ENCODE measurements at places on chromosomes 5 and 9. TPM values are rescaled to one million over a fixed set of nuclear protein-coding genes. Genes with fewer than 3 reads are reported as not detected.

The WDR41 gene
- total RNA-seq = 83.0 TPM

The IER5L gene
- total RNA-seq = 21.7 TPM

The QRFP gene
- total RNA-seq = not detected

The ACOT12 gene
- not detected for total RNA-seq

The RNF208 gene
- not detected for total RNA-seq

The FBP2 gene
- total RNA-seq = not detected

The CD72 gene
- 0.47 TPM for total RNA-seq

The LIFR gene
- total RNA-seq = 9.2 TPM

The OTP gene
- total RNA-seq = not detected

The LURAP1L gene
- total RNA-seq = 67.0 TPM

The MYMK gene
- not detected for total RNA-seq

The ZNF366 gene
- total RNA-seq = not detected

GRCh38 chr9:18768951-18769622 is 263.9 kb downstream of the SAXO1 start:
- DNase-seq = no peak

DNA sequence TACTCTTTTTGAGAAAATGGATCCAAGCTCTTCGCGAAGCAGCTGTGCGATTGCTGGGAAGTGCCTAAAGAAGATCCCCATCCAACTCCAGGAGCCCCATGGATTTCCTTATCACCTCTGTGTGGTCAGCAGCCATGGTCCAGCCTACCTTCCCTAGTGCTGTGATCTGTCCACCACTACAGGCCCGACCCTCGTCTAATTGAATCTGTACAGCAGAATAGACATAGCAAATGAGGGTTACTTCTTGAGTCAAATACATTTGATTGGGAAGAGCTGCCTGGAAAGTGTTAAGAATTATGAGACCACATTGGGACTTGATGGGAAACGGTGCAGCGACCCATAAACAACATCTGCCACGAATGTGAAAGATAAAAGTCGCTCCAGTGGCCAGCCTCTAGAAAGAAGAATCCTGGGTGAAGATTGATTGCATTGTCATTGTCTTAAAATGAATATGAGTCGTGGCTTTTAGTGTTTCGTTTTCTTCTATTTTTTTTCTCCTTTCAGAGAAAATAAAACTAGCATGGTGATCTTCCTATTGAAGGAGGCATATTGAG is 118.4 kb downstream of the PAM start:
- no peak for DNase-seq

- no peak for DNase-seq
These were observed 96.3 kb upstream of the TNPO1 start for GRCh38 chr5:72720205-72720604.

DNA sequence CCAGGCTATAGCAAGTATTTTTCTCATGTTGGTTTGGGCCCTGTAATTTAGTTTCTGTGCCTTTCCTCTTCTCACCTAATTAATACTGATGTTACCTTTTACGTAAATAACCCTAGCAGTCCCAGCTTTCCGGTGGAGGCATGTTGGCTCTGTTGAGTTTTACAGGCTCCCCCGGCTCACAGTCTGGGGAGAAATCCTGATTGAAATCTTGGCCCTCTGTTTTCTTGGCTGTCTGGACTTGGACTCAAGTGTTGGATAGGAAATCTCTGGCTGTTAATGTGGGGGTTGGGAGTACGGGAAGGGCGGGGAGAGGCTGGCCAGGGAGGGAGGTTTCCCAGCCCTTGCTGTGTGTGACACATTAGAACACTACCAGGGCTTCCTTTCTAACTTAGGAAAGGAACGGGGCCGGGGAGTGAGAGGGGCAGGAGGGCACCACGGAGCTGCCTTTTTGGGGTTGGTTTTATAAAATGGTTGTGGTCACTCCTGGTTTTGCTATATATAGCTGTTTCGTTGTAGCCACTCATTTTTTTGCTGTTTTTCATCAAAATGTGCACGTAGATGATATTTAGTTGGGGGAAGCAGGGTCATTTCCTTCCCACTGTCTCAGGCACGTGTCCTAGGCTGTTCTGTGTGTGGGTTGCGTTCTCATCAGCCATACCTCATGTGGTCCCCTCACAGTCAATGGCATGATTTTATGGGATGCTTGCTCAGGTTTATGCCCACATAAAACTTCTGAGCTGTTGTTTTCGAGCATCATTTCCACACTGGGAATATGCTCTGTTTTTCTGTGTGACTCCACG is 11.0 kb downstream of the TRIO start:
- DNase-seq = peak; percentile 96

DNA sequence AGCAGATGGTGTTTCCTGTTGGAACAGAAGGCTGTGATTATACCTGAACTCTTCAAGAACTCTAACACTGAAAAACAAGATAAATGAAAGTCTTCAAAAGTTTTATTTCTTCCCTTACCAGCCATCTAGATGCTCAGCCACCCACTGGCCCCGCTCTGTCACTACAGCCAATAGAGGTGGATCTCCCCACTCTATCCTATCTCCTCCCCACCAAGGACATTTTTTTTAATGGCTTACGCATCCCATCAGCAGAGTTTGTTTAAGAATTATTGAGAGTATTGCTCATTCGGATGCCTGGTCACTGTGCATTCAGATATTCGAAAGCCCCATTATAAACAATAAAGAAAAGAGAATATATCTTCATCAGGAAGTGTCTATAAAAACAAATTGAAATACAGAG is 159.4 kb downstream of the RASEF start:
- no peak for DNase-seq

DNA sequence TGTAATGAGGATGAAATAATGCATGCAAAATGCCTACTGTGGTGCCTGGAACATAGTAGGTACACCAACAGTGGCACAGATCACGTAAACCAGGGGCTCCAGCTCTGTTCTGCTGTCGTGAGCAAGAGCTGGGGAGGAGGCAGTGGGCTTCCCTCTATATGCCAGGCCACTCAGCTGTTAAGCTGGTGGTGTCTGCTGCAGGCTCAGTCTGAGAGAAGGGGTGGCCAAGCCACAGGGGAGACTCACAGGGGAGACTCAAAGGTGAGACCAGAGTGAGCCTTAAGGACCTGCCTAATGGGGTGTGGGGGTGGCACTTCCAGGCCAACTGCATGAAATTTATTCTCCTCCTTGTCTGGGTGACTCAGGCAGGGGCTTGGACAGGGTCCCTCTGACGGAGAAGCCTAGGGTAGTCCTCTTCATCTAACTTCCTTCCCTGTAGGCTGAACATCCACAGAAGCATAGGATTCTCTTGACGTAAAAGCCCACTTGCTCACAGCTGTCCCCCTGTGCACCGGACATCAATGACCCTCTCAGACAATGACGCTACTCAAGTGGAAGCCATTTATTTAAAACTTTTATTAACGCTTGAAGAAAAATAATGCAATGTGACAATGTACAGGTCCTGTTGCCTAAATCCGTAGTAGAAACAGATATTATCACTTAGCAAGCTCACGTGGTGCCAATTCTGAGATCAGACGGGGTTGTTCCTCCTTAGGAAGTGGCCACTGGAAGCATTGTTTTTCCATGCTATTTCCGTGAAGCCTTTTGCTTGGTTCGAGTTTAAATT is 13.9 kb downstream of the STC2 start:
- no peak for DNase-seq

- no peak for DNase-seq
These were observed 415.7 kb downstream of the ZNF608 start for GRCh38 chr5:124330595-124331220.

DNA sequence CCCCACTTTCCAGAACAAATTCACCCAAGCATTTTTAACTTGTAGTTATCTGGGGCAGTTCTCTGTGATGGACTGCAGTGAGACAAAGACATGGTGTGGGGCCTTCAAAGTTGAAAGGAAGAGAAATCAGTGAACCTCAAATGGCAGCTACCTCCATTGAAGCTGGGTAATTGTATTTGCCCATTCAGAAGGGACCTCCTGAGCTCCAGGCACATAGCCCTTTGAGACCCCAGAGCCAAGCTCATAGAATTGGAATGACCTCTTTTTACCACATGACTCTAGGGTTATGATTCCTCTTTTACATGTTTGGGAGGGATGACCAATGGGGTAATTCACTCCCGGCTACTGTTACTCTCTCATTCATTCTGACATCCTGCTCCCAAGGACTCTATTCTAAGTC is 368.4 kb upstream of the ITGA1 start:
- DNase-seq = no peak

DNA sequence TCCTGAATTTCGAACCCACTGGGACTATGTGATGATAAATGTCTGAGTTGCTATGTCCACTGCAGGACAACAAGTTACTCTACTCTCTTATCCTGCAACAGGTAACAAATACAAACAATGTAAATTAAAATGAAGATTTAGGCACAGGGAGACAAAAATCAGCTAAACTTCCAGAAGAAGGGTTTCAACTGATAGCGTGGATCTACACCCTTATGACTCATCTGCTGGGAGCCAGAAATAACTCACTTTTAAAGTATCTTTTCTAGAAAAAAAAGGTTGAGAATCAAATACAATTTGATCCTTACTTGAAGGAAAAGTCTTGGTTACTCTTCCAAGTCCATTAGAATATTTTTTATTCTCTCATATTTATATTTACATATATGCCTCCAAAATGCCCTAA is 21.4 kb downstream of the PJA2 start:
- DNase-seq = no peak

DNA sequence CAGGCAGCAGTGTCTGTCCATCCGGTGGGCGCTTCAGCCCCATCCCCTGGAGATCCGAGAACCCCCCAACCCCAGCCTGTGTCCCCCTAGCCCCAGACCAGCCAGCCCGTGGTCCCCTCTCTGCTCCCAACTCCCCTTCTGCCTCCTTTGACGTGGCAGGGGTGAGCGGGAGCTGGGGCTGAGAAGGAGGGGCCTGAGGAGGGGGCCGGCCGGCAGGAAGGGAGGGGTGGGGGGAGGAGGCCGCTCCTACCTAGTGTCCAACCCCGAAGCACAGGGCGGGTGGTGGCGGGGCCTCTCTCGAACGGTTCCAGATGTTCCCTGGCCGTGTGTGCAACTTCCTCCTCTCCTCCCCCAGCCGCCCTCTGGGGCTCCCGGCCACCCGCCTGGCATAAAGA is 31.0 kb downstream of the GOLGA2 start:
- peak; percentile 77 for DNase-seq

DNA sequence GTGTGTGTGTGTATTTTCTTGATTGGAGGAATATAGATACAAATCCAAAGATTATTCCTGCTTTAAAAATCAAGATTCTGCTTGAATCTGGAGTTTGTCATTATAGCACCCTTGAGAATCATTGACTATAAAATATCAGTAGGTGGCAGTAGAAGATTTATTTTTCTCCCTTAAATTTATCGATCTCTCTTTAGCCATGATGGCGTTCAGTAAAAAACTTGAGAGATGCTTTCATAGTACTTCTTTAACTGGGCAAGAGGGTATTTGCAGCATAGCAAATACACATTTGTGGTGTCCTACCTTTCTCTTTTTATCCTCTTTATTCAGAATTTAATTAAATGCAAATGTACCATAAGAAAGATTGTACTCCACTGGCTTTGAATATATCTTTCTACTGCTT is 307.7 kb downstream of the ADGRV1 start:
- no peak for DNase-seq

DNA sequence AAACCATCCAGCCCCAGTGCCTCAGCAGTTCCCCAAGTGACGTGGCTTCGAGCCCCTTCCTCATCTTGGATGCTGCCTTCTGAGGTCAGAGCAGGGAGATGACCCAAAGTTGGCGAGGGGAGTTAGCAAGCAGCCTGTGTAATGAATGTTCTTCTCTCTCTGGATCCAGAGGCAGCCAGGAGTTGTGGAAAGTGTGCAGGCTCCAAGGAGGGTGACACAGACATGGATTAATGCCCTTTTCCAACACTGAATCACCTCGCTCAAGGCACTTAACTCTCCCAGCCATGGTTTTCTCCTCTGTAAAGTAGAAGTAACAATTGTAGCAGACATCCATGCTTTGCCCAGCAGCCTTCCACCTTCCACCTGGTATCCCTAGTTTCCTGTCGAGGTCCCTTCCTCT is 64.6 kb upstream of the HAND1 start:
- DNase-seq = peak; percentile 58

- no peak for DNase-seq
These were observed 131.4 kb downstream of the FAM114A2 start for GRCh38 chr5:153907170-153907775.

- DNase-seq = no peak
These were observed 39.7 kb downstream of the ACTL7B start for GRCh38 chr9:108816037-108816436.

DNA sequence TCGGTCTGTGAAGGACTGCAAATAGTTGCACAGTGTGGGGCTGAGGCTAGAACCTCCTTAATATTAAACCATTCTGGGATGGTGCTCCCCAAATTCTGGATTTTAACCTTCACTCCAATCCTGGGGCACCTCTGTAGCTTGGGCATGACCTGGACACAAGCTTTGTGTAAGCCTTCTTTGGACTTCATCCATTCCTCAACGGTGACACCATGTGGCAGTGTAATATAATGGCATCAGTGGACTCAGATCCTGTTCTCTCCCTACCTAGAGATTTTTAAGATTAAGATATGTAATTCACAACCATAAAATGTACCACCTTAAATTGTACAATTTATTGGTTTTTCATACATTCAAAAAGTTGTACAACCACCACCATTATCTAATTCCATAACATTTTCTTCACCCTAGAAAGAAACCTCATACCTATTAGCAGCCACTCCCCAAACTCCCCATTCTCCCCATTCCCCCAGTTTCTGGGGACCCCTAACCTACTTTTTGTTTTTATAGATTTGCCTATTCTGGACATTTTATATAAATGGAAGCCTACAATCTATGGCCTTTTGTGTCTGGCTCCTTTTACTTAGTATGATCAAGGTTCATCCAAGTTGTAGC is 4.8 kb upstream of the PLGRKT start:
- no peak for DNase-seq

DNA sequence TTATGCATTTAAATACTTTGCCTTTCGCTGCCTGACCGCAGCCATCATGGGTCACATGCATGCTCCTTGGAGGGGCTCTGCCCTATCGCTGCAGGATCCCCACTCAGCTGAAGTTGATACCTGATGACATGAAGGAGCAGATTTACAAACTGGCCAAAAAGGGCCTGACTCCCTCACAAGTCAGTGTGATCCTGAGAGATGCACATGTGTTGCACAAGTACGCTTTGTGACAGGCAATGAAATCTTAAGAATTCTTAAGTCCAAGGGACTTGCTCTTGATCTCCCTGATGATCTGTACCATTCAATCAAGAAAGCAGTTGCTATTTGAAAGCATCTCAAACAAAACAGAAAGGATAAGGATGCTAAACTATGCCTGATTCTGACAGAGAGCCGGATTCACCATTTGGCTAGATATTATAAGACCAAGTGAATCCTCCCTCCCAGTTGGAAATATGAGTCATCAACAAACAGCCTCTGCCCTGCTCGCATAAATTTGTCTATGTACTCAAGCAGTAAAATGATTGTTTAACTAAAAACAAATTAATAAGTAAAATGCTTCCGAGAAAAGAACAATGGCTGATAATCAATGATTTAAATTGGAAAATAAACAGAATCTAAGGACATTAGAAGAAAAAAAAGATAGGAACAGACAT is 41.6 kb upstream of the PPP2CA start:
- DNase-seq = peak; percentile 23
